ENCODE measurements at places on chromosomes 1 and 21.

DNA sequence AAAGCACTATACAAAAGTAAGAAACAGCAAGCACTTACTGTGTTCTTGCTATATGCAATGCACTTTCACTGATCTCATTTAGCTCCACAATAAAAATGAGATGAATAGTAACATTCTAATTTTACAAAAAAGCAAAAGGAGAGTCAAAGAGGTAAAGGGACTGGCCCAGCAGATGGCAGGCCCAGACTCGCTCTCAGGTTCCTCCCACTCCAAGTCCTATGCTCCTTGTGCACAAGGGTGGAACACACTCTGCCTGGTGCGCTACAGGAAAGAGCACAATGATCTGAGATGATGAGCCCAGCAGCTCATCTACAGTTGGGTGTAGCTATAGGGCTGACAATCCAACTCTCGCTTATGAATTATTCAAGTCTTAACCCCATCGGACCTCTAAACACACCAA lies 94.1 kb upstream of the LYST start:
- no peak for DNase-seq

DNA sequence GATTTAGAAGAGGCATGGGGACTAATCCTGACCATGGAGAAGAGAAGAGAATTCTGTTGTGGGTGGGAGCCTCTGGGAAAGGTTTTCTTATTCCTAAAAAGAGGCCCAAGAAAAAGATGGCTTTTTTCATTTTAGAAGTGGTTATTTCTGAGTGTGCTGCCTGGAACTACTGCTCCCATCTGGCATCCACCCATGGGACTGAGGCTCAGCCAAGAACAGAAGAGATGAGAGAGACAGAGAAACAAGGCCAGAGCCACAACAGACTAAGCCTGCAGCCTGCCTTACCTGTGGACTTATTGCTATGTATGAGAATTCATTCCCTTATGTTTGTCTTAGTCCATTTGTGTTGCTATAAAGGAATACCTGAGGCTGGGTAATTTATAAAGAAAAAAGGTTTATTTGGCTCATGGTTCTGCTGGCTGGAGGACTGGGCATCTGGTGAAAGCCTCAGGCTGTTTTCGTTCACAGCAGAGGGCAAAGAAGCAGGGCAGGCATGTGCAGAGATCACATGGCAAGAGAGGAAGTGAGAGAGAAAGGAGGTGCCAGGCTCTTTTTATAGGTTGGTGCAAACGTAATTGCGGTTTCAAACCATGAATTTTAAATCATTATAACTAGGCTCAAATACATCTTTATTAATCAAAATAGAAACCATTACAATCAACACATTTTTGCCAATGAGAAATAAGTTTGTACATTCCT lies 57.5 kb upstream of the PRDM2 start:
- DNase-seq = no peak

DNA sequence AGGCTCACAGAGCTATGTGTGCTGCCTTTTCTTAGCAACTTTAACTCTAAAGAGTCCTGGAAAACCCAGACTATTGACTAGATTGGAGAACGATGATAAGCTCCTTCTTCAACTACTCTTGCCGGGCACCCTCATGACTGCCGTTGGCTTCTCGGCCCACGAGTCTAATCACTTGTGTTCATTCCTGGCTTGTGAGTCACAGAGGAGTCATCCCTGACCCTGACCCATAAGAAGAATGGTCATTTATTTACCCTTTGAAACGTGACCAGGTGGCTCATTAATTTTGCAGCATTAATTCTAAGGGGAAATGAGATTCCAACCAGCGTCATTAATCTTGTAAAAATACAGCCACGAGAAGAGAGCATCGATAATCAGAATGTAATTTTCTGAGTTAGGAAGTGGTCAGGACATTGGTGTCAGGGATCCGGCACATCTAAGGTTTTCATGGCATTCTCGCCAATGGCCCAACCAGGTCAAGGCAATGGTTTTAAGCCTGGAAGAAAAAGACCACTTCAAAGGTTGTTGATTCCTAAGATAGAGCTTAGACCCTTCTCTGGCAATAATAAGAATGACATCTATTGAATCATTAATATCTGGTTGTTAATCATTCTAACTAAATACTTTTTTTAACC lies 183.6 kb upstream of the RUNX1 start:
- no peak for DNase-seq

- no peak for DNase-seq
Observed at GRCh38 chr1:58883037-58883887, 99.4 kb upstream of the JUN start.

DNA sequence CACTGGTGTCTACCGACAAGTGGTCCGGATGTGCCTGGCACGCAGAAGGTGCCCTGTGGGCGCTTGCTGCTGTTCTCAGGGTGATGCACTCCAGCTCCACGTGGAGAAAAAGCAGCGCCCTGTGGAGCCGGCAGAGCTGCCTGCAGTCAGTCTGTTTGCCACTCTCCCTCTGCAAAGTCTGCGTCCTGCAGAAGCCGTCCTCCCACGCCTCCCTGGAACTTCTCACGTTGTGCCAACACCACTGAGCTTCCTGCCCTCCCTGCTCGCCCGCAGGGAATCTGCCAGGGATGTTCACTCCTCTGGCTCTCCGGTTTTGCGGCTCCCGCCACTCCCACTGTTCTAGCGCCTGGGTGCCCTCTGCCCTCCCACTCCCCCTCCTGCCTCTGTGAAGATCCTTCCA lies 19.8 kb upstream of the UBXN10 start:
- DNase-seq = no peak

DNA sequence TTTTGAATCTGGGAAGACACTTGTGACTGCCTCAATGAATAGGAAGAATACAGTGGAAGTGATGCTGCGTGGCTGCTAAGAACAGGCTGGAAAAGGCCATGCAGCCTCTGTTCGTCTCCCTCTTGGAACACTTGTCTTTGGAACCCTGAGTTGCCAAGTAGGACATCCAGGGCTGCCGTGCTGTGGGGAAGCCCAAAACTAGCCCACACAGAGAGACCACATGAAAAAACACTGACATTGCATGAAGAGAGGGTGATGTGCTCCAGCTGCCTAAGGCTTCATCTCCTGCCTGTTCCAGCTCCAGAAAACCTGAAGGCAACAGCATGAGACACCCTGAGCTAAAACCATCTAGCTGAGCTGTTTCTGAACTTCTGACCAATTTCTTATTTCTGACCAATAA lies 61.1 kb upstream of the GNG4 start:
- DNase-seq = no peak

- no peak for DNase-seq
Observed at GRCh38 chr1:158003406-158003800, 10.0 kb downstream of the KIRREL1 start.

- DNase-seq = no peak
Observed at GRCh38 chr1:236489710-236490377, 33.9 kb upstream of the LGALS8 start.

DNA sequence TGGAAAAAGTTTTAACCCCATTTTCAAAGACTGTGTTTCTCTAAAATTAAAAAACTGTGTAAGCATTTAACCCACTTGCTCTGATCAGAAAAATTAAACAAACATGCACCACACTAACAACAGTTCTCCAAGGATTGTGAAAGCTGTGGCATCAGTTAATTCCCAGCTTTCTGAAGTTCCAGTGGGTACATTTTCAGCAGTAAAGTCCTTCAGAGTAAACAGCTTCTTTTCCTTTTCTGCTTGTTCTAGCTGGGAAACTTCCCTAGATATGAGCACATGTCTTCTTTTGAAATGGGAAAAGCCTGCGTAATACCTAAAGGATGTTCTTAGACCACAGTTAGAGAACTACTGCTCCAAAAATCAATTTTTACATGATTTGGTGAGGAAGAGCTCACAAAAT lies 11.1 kb downstream of the PRRX1 start:
- no peak for DNase-seq

- no peak for DNase-seq
Observed at GRCh38 chr1:66439031-66439740, 94.8 kb upstream of the SGIP1 start.

DNA sequence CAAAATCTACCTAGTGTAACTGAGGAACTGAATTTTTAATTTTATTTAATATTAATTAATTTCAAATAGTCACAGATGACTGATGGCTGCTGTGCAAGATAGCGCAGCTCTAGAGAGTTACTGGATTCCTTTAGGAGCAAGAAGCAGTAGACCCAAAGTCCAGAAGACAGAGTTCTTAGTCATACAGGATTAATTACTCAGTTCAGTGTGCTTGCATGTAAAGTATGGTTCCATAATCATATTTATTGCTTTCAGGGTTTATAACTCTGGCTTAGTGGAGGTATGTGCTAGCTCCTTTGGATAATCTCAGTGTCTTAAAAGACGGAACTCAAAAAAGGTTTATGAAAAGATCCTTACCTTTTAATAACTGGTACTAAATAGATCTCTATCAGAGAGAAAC lies 17.4 kb downstream of the CEPT1 start:
- no peak for DNase-seq

DNA sequence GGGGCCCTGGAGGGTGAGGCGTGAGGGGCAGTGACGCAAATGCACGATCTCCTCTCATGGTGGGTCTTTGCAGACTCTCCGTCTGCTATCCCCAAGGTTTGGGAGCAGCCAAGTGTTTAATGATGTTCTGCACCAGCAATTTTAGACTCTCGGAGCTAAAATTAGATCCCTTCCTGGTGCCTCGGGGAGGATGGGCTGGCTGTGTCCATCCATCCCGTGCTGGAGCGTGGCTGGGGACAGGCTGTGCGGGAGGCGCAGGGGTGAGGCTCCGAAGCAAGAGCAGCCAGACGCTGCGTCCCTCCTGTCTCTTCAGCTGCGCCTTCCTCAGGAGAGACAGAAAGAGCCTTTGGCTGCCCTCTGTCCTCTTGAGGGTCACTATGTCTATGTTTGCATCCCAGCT lies 387.6 kb downstream of the CAMTA1 start:
- DNase-seq = no peak

- no peak for DNase-seq
Observed at GRCh38 chr1:51675177-51675780, 58.4 kb downstream of the OSBPL9 start.

GRCh38 chr1:224252479-224252878 lies 69.4 kb downstream of the DEGS1 start:
- no peak for DNase-seq

DNA sequence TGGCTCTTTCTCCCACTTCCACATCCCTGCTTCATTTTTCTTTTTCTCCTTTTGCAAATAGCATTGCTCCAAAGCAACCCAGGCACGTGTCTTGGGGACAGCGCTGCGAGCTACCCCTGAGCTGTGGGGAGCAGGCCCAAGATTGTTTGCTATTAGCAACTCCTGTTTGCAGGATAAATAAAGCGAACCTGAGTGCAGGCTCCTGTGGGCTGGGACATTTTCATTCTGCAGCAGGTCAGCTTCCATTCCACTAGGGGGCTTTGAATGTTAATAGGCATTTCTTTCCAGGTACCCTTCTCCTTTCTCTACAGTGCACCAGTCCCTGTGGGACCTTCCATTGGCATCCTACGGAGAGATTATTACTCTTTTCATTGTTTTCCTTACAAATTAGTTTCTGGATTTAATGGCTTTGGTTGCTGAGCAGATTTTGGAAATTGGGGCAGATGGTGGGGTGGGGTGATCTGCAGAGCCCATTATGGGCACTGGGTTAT lies 54.0 kb downstream of the OLFML3 start:
- DNase-seq = no peak

- no peak for DNase-seq
Observed at GRCh38 chr1:97017895-97018294, 296.3 kb downstream of the PTBP2 start.

- DNase-seq = no peak
Observed at GRCh38 chr1:9782116-9782751, 41.5 kb downstream of the CLSTN1 start.

GRCh38 chr1:95126846-95127245 lies 9.7 kb downstream of the TLCD4 start:
- DNase-seq = no peak

GRCh38 chr1:156693848-156694689 lies 11.3 kb downstream of the CRABP2 start:
- no peak for DNase-seq

DNA sequence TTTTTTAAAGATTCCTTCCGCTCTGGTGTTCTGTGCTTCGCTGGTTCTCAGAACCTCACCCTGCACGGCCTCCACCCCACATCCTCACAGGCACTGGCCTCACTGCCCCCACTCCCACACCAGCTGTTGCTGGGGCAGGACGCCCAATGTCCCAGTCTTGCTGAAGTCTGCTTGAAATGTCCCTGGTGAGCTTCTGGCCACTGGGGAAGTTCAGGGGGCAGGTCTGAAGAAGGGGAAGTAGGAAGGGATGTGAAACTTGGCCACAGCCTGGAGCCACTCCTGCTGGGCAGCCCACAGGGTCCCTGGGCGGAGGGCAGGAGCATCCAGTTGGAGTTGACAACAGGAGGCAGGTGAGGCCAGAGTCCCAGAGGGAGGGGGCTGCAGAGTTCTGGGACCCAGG lies at the start of gene C1QA:
Gene C1QA (plus strand): TSS at position 276 of the 400 bp plus-strand sequence. CDS start 989 bp downstream, outside the sequence.
- DNase-seq = no peak

GRCh38 chr1:240866724-240867123 lies 254.8 kb upstream of the GREM2 start:
- no peak for DNase-seq

DNA sequence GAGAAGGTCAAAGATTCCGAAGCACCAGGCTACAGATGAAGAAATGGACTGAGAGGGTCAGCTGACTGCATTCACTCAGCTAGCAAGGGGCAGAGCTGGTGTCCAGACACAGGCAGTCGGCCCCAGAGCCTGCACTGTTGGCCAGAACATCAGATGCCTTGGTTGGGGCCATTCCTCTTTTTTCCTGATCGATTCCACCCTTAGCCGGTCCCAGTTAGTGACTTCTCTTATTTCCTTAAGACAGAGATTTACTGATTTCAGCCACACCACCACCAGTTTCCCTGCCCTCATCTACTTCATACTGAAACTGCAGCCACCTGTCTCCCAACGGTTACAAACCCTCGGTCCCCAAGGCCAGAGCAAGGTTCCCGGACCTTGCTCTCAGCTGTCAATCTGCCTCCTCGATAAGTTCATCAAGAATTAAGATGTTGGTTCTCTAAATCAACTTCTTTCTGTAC lies 11.5 kb downstream of the CD58 start:
- no peak for DNase-seq

DNA sequence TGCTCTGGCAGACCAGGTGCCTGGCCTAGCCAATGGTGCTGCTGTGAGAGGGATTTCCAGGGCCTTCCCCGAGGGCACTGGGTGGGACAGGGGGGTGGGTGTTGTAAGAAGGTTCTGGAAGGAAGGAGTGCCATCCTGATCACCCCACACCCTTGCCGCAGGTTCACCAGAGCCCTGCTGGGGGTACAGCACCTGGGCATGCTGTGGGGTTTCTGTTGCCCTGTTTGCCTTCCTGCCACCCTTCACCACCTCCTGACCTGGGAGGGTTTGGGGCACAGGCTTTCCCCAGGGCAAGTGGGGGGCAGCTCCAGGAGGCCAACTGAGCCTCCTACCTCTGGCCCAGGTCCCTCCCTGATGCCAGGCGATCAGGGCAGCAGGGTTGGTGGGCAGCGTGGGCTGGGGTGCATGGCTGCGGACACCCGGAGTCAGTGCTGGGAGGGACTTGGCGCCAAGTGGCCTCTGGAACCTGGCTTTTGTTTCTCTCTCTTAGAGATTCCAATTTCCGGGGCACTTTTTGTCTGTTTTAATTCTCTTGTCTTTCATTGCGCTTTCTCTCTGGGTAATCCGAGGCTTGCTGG lies 318.8 kb downstream of the PTPRU start:
- DNase-seq = no peak

GRCh38 chr1:71303617-71304041 lies 222.8 kb upstream of the ZRANB2 start:
- DNase-seq = no peak

GRCh38 chr1:19307794-19308508 lies 4.0 kb downstream of the AKR7A2 start:
- no peak for DNase-seq

GRCh38 chr1:8078176-8078671 lies 52.1 kb upstream of the ERRFI1 start:
- no peak for DNase-seq
